ENCODE measurements at places on chromosomes 7 and 10.

- no peak for DNase-seq
These were observed 17.8 kb upstream of the IFIT2 start for GRCh38 chr10:89283936-89284475.

DNA sequence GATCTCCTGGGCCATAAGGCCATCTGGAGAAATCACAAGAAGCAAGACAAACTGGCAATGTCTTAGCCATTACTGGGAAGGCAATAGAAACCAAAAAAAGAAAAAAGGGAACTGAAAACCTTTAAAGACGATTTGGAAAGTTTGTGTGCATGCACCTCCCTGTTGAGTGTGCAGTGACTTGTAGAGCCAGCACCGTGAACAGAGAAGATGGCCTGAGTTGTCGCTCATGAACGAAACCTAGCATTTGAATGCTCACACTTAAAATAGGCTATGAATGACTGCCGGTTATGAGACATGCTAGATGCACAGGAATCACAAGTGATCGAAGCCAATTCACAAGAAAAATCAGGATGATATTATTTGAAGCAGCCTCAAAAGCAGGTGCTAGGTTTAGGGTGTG, 151.3 kb upstream of the ADO start:
- DNase-seq: no peak

DNA sequence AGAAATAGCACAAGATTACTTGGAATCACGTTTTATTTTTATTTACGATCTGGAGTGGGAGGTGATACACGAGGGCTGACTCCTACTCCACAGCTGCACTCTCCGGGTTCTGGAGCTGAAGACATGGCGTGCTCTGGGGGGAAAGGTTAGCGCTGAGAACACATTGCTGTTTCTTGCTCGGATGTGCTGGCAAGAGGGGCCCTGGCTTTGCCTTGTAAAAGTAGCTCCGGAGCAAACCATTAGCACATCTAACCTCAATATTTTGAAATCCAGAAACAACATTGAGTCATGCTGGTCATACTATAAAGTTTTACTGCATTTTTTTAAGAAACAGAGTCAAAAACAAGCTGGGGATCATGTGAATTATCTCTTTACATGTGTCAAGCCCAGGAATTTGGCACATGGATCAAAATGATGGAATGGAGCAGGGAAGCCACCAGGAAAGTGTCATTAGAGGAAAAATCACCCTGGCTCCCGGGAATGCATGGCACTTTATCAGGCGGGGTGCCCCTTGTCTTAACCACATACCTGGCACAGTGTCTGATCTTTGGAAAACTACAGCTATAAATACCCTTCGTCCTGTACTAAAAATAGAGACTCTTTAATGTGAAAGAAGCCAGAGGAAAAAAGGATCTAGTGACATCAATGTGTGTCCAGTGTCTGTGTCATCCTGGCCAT, 31.6 kb upstream of the LYZL1 start:
- DNase-seq: no peak

DNA sequence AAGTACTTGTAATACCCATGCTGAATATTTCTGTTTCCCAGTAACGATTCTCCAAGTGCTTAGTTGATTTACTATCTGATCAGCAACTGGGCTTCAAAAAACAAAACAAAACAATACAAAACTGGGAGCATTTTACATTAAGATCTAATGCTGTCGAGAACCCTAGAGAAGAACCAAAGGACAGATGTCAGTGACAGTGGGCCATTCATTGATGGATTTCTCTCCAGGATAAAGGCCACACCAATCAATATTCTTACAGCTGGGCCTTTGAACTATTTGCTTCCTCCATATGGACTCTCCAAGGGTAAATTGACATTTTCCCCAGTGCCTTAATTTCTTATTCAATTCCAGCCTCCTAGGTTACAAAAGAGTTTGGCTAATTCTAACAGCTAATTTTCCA, 217.5 kb downstream of the ADAM12 start:
- DNase-seq: no peak

- no peak for DNase-seq
These were observed 159.8 kb downstream of the CUX1 start for GRCh38 chr7:101977249-101977648.

DNA sequence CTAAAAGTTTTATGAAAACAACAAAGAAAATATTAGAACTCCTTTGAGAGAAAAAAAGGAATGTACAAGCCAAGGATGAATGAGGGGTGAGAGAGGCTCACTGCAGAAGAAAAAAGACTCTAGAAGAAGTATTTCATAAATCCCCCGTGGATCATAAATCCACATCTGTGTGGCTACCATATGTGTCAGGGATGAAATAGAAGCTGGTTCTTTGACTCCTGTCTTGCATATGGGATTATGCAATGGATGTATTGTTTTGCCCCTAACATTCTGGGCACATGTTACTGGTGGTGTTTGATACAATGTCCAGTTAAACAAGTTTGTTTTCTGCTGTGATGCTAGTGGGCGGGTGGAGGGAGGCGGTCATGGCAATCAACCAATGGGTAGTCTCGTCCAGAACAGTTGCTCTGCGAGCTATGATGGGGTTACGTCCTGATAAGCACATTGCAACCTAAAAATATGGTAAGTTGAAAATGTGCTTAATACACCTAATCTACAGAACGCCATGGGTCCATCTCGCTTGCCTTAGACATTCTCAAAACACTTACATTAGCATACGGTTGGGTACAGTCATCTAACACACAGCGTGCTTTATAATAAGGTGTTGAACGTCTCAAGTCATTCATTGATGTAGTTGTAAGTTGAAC, 34.1 kb upstream of the PITRM1 start:
- no peak for DNase-seq

DNA sequence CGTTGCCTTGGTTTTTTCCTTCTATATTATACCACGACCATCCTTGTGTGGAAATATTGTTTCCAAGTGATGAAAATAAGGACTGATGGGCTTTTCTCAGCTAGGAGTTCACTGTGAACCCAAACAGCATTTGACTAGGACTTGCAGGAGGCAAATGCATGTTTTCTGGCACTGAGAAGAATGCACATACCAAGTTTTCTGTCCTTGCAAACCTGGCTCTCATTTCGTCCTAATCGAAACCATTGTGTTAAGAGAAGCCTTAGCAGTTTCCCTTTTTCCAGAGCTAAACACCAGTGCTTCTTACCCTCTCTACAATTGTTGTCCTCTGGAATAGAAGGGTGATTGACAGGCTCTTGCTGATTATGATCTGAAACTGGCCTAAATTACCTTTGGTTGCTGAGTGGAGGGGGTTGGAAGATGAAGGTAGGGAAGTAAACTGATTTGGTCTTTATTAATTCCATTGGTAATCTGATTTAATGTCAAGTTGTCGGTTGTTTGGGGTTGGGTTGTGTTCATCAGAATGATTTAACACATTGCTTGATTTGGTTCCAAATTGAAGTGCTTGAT, 33.1 kb upstream of the ELMO1 start:
- no peak for DNase-seq

DNA sequence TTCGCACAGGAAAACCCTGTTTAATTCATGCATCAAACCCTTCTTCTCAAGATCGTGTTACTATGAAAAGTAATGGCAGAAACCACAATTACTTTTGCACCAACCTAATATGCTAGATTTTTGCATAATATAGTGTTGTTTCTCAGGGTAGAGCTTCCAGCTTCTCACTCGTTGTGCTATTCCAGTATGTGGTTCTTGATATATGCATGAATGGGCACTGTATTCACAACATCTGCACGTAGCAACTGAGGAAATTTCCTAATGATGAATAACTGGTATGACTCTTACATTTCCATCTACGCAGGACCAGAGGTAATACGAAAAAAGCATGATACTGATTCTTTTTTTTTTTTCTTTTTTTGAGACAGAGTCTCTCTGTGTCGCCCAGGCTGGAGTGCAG, 326.6 kb upstream of the GALNT17 start:
- no peak for DNase-seq

DNA sequence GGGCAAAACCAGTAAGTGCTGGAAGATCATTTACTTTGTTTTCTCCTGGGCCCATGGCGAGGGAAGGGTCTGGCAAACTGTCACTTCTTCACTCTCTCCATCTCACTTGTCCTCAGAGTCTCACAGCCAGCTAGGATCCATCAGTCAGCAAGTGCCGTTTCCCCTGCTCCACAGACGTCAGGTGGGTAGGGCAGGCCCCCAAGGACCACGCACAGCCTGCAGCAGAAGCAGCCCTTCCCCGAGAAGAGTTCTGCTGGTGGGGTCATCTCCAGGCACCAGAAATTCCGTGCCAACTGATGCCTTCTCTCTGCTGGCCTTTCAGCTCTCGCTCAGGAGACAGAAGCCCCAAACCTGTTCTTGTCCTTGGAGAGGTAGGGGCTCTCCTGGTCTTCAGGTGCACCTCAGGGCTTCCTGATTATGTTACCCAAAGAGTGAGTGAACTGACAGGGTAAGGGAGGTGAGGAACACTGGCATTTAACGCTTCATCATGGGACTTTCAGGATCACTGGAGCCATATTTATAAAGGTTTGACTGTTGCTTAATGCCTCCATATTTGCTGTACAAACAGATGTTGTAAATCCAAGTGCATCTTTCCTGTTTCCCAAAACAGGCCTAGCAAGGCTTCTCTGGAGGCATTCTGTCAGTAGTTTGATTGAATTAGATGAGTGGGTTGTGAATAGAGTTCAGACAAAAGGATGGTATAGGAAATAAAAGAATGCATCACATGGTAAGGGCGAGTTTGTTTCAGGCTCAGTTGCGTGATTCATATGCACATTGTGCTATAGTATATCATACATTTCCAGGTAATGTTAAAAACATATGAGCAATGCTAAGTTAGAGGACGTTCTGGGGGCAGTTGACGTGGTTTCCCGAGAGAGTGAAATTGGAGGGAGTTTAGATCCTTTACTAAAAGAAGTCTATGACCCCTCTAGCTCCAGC, 13.7 kb upstream of the TSPAN15 start:
- DNase-seq: no peak

DNA sequence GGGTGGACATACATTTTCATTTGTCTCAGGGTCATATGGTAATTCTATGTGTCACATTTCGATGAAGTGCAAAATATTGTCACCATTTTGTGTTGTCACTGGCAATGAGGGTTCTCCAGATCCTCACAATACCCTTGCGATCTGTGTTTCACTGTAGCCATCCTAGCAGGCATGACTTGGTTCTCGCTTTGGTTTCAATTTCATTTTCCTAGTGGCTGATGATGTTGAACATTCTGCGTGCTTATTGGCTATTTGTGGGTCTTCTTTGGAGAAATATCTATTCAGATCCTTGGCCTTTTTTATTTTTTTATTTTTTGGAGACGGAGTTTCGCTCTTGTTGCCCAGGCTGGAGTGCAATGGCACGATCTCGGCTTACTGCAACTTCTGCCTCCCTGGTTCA, 24.8 kb upstream of the MNX1 start:
- no peak for DNase-seq

GRCh38 chr7:116591202-116592040, 66.6 kb downstream of the CAV1 start:
- DNase-seq: no peak

DNA sequence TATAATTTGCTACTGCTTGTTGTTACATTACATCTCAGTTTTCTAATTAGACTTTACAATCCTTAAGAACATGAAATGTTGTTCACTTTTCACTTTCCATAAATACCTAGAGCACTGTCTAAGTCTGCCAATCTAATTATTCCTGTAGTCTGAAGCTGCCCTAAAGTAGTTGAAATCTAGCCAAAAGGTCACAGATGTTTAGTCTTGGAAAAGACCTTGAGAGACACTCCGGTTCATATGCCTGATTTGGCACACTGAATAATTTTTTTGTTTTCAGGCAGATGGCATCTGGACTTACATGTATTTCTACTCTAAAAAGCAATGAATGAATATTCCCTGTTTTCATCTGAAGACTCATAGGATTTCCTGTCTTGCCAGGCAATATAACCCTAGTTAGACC, 359.1 kb downstream of the ANKRD7 start:
- no peak for DNase-seq

- no peak for DNase-seq
These were observed 95.3 kb downstream of the RNF32 start for GRCh38 chr7:156735851-156736250.

DNA sequence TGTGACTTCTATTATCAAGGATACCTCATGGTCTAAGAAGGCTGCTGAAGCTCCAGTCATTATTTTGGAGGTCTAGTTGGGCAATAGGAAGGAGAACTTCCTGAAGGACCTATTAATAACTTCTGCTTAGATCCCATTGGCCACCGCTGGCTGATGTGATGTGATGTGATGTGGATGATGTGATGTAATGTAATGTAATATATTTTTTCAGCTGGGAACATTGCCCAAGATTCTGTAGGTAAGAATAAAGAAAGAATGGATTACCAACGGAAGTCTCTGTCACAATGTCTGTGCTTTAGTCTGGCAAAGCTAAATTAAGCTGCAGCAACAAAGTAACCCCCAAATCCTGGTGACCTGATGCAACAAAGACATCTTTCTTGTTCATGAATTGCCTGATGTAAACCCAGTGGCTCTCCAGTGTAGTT, 233.7 kb downstream of the PTEN start:
- DNase-seq: no peak

DNA sequence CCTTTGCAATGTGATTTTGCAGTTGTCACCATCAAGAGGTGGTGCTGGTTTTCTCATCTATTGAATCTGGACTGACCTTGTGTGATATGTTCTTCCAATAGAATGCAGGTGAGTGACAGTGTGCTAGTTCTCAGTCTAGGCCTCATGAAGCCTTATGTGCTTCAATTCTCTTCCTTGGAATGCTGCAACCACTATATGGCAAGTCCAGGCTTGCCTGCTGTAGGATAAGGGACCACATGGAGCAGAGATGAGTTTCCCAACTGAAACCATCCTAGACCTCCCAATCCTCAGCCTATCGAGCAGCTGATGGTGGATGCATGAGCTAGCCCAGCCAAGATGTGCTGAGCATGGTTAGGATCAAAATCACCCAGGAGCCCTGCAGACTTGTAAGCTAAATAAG, 32.6 kb upstream of the ARHGAP21 start:
- DNase-seq: no peak

DNA sequence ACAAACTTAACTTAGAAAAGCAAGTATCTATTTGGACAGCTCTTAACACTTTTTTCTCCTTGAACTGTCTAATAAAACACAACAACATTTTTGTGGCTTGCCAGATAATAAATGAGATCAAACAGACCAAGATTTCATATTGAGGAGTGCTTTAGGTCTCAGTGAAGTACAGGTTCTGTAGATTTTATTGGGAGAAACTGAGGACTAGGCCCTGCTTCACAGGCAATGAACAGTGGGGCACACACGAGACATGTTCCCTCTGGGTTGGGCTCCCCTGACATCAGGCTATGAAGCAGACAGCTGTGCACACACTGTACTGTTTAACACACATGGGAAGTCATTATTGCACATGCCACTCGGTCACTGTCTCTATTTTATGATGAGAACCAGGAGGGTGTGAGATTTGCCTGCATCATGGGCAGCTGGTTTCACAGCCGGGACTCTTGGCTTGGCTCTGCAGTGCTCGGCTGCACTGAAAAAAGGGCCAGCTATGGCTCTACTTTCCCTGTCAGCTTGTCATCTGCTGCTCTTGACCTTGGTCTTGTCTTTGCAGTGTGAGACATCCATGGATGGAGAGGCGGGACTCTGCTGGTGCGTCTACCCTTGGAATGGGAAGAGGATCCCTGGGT, 4.2 kb downstream of the IGFBP1 start:
- no peak for DNase-seq

Data from stimulated activated CD4-positive, alpha-beta T cell treated with anti-CD3 and anti-CD28 coated beads, Interleukin-15, amount 100 ng/mL, for 1 hour (primary cell).